Stimulated activated CD4-positive, alpha-beta T cell treated with anti-CD3 and anti-CD28 coated beads, Interleukin-15, amount 100 ng/mL, for 1 hour (primary cell): ENCODE measurements at places on chromosomes 16 and 17.

- DNase-seq, result peak; percentile 10
Observed at GRCh38 chr16:78957317-78958100, 643.0 kb downstream of the MAF start.

DNA sequence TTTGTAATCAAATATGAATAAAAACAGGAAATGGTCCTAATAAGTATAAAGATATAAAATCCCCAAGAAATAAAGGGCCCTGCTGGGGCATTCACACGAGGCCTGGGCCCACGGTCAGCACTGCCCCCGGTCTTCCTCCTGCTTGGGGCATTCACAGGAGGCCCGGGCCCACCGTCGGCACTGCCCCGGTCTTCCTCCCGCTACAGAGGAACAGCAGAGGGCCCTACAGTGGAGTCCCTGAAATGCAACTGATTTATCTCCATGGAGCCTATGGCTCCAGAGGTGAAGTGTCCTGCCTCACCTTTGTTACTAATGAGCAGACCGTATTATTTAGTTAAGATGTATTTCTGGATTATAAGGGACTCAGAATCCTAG lies 46.5 kb downstream of the MAP1LC3B start:
- no peak for DNase-seq

DNA sequence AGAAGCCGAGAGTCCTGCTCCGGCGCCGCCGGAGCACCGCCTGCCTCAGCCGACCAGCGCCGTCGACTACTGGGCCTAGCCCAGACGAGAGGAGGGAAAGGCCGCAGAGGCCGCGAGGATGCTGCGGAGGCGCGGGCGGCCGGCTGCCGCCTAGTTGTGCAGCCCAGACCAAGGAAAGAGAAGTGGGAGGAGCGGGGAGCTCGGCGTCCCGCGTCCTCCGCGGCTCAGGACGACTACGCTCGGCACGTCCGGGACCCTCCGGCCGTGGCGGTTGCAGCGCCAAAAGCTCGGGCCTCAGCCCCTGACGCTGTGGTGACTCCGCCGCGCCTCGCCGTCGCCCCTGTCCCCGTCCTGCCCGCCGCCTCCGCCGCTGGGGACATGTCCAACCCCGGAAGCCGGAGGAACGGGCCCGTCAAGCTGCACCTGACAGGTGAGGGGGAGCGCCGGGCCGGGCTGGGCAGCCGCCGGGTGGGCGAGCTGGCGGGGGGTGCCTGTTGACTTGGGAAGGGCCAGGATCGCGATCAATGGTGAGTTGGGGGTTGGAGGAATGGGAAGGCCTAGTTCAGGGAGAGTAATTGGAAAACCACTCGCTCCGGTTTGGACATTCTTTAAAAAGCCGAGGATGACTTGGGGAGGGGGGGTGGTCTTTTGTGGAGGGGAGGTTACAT lies 37.7 kb downstream of the RNF135 start:
- DNase-seq, result peak; percentile 37

GRCh38 chr17:30831257-30831656 lies 509 bp upstream of the ATAD5 start:
- DNase-seq, result no peak

DNA sequence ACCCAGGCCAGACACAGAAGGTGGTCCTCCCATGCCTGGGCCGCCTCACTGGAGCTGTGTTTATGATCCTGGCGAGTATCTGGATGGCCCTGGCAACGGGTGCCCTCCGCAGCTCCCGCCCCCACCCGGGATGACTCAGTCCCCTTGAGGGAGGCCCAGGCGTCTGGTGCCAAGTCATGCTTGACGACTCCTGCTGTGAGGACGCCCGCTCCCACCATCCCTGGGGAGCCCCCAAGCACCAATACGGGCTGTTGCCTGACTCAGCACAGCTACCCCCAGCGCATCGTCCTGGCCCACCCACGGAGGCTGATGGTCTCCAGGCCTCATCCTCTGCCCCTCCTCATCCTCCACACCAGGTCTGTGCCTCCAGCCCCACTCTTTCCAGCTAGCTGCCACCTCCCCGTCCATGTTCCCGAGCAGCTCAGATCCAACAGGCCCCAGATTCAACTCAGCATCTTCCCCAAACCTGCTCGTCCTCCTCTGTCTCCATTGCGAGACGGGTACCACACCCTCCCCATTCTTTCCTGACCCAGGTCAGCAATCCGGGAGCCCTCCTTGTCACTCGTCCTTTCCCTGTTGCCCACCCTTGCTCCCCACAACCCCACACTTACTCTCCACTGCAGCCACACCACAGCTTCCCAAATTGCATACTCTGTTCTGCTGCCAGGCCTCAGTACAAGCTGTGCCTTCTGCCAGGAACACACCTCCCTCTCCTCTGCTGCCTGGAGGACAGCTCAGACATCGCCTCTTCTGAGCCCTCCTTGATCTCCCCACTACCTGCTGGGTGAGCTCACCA lies 2.6 kb downstream of the CAMKK1 start:
- DNase-seq, result peak; percentile 26

GRCh38 chr16:75053791-75054555 lies 55.1 kb downstream of the ZNRF1 start:
- DNase-seq, result no peak

DNA sequence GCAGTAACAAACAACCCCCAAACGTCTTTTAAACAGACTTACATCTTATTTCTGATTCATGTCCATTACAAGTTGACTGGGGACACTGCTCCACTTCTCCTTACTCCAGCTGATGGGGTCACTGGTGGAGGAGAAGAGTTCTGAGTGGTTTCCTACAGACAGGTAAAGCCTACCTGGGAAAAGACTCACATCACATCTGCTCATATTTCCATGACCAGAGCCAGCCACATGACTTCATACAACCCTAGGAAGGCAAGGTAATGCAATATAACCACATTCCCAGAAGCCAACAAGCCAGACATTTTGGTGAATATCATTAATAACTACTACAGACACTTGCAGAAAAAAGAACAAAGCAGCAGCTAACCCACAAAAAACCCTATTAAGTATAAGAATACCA lies 90.5 kb upstream of the IRX6 start:
- no peak for DNase-seq

- no peak for DNase-seq
Observed at GRCh38 chr16:69417520-69418199, 6.8 kb upstream of the CYB5B start.
